ENCODE measurements at places on chromosomes 3 and 15.

GRCh38 chr3:139260793-139261736 is 82.8 kb upstream of the MRPS22 start:
- no peak for DNase-seq

DNA sequence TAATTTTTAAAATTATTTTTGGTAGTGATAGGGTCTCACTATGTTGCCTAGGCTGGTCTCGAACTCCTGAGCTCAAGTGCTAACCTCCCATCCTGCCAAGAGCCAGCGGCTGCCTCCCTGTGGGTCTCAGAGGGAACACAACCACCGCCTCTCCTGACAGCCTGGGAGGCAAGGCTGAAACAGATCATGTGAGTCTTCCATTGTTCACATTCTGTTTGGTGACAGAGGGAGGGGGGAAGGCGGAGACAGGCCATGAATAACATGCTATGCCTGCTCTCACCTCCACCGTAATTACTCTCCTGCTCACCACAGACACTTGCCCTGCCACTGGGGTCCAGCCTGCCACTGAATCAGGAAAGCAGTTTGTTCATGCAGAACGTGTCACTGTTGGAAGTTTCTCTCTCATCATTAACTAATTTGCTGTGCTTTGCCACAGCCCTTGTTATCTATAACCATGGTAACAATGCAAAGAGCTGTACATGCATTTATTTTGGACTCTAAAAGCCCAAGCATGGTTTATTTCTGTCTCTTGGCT is 78.4 kb upstream of the RASGRF1 start:
- DNase-seq = peak; percentile 87

GRCh38 chr15:56763141-56763895 is 30.0 kb upstream of the ZNF280D start:
- DNase-seq = no peak

GRCh38 chr3:43755516-43756200 is 64.9 kb downstream of the ABHD5 start:
- DNase-seq = no peak

DNA sequence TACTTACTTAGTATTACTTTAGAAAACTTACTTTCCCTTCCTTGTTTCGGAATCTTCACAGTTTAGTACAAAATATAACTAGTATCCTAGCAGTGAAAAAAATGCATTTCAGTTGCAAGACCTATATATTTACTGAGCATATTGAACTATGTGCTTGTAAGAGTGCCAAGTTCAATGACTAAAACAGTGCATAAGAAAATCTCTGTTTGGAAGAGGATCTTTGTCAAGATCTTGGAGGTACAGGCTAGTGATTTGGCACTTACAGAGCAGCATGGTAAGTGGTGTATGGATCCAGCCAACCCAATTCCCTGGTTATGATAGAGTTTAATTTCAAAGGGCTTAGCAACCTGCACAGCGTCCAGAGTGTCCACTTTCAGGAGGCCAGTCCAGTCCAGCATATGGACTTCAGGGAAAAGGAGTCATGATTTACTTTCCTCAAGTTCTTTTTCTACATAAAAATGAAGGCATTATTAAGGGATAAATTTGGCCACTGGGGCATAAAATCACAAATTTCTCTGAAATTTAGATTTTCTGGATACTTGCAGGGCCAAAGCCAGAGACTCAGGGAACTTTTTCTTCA is 625.8 kb upstream of the BCHE start:
- DNase-seq = no peak

- DNase-seq = peak; percentile 93
Measured at GRCh38 chr15:85164841-85165466, 183.3 kb downstream of the PDE8A start.

DNA sequence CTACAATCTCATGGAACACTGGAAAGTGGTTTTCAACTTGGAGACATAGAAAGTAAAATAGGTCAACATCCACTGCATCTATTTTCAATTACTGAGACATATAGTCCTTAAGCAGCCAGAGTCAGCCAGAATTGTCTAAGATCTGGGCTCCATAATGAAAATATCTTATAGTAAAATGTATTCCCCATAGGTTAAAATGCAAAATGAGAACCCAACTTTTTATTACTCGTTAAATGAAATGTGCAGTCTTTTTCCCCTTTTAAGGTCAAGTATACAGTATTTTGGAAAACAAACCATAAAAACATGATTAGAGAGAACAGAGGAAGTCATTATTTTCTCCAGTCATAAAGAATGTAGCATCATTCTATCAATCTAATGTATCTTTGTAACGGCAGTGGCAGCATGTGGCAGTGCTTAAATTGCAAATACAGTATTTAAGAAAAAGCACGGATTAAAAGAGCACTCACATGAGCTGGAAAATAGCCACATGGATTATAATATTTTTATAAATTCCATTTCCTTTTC is 64.4 kb upstream of the CPB1 start:
- DNase-seq = no peak

GRCh38 chr3:53253707-53254508 is 1.9 kb downstream of the TKT start:
- no peak for DNase-seq

DNA sequence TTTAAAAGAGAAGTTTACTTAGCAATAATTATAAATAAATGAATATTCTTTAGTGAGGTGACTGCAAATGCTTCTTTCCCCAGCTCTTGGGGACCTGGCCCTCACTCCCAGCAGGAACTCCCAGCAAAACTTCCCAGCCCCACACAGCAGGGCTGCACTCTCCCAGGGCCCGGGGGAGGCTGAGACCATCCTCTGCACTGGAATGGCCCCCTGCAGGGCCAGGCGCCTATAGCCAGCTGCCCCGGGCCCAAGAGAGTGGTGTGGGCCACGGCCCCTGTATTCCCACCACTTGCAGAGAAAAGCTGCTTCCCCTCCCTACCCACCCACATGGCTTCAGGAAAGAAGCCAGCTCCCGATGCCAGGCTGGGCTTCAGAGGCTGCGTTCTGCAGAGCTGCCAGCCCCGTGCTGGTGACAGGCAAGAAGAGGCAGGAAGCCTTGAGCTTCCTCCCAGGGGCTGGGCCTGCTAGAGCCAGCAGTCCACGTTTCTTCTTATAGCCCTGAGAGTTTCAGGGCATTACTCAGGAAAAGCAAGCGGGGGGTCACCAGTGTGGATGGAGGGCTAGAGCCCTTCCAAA is 20.0 kb downstream of the IDH2 start:
- no peak for DNase-seq

DNA sequence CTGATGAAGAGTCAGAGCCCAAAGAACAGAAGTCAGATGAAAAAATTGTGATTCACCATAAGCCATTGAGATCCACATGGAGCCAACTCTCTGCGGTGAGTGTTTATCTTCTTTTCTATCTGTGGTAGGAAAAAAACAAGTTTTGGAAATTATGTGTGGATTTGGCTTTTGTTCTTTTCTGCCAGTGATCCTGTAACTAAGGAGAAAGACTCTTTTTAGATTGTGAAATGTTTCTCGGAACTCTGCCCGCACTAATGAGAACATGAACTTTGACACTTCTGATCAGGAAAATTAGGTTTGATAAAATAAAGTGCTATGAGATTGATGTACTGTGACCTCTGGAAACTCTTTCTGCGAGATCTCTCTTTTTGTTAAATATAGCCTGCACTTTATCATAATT is 8.4 kb downstream of the ARHGEF26 start:
- no peak for DNase-seq

DNA sequence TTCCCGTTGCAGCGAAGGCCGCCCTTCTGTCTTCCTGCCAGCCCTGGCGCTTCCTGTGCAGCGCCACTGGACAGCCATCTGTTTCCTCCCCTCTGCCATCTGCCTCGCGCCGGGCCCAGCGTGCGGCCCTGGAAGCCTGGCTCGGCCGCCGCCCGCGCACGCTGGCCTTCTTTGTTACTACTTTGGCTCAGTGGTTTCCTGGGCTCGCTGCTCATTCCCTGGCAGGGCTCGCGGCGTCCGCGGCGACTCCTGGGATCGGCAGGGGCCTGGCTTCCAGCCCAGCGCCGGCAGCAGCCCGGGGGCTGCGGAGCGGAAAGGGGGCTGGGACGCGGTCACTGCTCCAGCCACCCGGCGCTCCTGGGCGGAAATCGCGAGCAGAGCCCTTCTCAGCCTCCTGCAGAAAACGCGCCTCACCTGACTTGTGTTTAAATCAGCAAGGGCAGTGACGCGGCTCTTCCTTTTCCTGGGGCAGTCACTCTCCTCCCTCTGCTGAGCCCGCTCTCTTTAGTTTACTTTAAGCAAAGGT is 10.0 kb downstream of the CMTM7 start:
- DNase-seq = no peak

- no peak for DNase-seq
Measured at GRCh38 chr15:47124430-47125102, 592.7 kb upstream of the SEMA6D start.

DNA sequence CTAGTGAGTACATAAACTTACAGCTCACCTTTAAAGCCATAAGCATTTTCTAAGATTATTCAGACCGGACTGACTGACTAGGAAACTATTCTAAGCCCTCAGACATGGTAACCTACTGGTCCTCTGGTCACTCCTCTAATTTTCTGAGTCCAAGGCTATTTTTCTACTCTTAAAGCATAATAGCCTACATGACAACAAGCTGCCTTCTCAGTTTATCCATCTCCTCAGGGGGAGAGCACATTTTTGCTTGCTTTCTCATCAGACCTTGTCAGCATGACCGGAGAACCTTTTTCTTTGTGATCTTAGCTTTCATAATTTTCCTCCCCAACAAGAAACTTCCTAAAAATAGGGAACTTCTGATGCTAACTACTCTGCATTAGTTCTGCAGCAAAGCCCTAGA is 38.4 kb downstream of the UBP1 start:
- DNase-seq = peak; percentile 63

DNA sequence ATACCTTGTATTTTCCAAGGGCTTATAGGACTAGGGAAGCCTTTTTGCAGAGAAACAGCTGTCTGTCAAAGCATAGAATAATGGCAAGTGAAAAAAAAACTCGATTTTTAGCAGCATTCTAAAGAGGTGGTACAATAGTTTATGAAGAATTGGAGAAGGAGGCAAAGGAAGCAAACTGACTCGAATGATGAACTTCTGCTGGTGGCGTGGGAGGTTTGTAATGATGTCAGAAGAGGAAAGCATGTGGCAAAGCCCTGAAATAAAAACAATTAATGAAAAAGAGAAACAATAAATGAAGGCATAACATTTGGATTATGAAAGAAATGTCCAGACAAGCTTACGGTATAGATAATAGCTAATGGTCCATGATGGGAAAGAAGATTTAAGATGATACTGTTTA is 77.5 kb downstream of the RARB start:
- no peak for DNase-seq

DNA sequence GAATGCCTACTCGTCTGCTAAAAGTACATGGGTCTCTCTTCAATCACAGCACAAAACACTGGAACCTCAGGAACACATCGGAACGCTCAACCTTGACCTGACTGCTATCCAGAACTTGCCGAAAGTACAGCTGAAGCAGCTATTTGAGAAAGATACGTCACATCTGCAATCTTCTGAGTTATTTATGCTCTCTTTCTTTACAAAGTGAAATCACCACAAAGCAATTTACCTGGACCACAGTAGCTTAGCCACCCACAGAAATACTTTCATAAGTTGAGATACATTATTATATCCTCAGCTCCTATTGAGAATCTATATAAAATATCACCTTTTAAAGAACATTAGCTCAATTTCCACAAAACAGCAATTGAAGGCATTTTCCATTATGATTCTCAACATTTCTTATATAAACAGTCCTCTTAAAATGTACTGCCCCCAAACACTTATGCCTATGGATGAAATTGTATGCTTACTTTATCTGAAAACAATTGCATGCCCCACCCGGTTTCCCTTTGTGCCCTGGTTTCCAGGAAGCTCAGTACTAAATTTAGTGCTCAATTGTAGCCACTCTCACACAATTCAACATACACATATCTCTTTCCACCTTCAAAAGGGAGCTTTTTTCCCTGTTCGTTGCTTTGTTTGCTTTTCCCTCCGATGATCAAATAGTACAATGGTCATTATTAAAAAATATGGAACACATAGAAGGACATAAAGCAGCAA is 31.8 kb downstream of the HEG1 start:
- peak; percentile 43 for DNase-seq

DNA sequence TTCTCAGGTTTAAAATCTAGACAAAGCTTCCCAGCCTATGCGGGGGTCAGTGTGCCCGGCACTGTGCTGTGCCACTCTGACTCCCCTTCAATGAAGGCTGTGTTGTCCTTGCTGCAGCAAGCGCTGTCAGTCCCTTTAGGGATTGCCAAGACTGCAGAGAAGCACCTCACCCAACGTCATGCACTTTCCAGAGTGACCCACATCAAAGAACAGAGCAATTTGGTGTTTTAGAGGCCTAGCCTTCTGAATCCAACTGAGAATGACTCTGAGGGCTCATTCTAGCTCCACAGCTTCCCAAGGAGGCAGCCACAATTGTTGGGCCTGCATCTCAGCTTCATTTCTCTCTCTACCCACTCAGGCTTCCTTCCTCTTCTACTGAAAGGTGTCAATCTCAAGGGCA is 26.4 kb downstream of the SLC9A9 start:
- no peak for DNase-seq

- DNase-seq = no peak
Measured at GRCh38 chr3:43081796-43082195, 24.1 kb downstream of the POMGNT2 start.

DNA sequence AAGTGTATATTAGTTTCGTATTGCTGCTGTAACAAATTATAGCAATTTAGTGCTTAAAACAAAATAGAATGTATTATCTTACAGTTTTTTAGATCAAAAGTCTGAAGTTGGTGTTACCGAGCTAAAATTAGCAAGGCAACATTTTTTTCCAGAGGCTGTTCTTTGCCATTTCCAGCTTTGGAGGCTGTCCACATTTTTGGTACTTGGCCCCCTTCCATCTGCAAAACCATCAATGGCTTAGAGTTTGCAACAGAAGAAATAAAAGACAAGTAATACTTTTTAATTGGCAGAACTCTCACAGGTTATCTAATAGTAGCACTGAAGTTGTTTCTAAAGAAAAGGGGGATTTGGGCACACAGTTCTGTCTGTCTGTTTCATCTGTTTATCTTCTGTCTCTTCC is 1248.5 kb downstream of the ROBO1 start:
- no peak for DNase-seq

- no peak for DNase-seq
Measured at GRCh38 chr3:194092881-194093301, 43.1 kb upstream of the HES1 start.

GRCh38 chr15:76642671-76643070 is 262.5 kb downstream of the SCAPER start:
- DNase-seq = peak; percentile 18

- DNase-seq = no peak
Measured at GRCh38 chr3:89340408-89340807, 233.0 kb downstream of the EPHA3 start.

- no peak for DNase-seq
Measured at GRCh38 chr15:35741395-35741794, 195.4 kb upstream of the DPH6 start.

DNA sequence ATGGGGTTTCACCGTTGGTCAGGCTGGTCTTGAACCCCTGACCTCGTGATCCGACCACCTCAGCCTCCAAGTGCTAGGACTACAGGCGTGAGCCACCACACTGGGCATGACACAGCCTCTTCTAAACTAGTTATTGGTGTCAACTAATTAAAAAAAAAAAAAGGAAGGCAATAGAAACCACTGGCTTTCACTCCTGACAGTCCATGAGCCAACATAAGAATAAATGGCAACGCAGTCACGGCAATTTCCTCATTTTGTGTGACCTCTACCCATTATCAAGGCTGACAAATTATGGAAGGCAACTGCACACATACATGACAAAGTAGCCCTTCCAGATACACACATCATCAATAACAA is 5.9 kb downstream of the ARHGEF3 start:
- DNase-seq = no peak

GRCh38 chr3:56885453-56885852 is 83.7 kb upstream of the ARHGEF3 start:
- no peak for DNase-seq

- peak; percentile 9 for DNase-seq
Measured at GRCh38 chr3:43692085-43692855, 1.5 kb downstream of the ABHD5 start.

Data from trophoblast cell (in vitro differentiated cells and primary cell).